ENCODE measurements at places on chromosomes 7 and 10. TPM values are rescaled to one million over a fixed set of nuclear protein-coding genes. Genes with fewer than 3 reads are reported as not detected.

DNA sequence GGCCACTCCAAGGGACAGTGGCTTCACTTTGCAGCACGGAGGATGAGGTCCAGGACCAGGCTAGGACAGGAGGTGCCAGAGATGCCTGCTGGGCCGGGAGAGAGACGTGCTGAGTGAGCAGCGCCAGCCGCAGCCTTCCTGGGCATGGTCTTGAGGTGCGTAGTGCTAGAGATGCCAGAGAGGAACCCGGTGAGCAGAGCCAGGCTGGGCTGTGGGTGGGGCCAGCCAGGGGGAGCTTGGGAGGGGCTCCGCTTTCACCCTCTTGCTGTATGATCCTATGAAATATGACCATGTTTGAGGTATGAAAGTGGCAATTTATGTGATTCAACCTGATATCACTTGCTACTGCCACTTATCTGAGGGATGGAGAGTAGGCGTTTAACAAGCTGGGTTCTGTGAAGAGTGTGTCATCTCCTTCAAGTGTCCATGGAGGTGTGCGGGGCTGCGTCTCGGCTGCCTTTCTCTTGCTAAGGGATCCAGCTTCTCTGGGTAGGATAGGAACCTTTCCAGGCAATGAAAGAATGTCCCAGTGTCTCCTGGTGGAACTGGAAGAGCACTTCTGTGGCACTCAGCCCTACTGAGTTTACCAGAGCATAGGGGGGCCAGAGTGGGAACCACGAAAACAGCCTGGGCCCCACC is 518.4 kb upstream of the FOXK1 start:
- DNase-seq = no peak

DNA sequence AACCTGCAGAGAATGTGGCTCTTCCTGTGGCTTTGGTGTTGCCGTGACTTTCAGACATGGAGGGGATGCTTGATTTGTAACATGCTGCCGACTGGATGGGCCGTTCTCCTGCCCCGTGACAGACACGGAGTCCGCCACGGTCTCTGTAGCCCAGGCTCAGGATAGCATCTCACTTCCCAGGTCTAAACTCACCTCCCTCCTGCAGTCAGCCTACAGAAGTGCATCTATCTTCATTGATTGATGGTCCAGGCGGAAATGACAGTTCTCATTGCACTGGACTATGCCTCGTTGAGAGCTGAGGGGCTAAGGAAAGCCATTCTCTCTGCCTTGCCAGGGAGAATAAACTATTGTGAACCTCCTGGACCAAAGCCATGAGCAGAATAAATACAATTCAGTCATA is 77.5 kb downstream of the CHN2 start:
- no peak for DNase-seq

- no peak for DNase-seq
Observed at GRCh38 chr10:27944005-27944404, 54.9 kb downstream of the ODAD2 start.

Gene FXYD4
- total RNA-seq = not detected

DNA sequence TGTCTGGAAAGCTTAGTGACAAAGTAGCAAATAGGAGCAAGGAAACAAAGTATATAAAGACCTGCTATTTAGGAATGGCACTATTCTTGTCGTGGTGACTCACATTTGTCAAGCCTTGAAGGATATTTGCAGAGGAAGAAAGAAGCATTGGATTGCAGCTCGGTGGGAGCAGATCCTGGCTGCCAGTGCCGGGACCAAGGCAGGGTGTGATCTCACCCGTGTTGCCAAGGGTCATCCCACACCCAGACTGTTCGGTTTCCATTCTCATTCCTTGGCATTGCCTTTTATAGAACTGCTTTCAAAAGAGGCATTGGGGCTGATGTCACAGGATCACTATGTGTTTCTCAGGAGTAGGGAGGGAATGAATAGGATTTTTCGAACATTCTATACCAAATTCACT is 176.2 kb downstream of the GALNT17 start:
- DNase-seq = no peak

DNA sequence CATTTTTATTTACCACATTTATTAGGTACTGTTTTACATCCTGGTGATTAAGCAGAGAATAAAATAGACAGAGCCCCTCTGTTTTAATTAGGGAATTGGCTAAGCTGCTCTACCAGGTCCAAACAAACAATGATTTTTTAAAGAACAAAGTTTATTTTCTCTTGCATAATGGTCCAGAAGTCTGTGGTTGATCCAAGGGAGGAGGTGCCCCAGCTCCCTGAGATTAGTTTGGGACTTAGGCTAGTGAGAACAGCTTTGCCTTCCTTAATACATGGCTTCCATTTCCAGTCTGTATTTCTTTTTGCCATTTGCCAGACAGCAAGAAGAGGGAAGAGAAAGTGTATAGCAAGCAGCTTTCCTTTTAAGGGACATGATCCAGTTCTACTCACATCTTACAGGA is 2.9 kb upstream of the MIOS start:
- no peak for DNase-seq

DNA sequence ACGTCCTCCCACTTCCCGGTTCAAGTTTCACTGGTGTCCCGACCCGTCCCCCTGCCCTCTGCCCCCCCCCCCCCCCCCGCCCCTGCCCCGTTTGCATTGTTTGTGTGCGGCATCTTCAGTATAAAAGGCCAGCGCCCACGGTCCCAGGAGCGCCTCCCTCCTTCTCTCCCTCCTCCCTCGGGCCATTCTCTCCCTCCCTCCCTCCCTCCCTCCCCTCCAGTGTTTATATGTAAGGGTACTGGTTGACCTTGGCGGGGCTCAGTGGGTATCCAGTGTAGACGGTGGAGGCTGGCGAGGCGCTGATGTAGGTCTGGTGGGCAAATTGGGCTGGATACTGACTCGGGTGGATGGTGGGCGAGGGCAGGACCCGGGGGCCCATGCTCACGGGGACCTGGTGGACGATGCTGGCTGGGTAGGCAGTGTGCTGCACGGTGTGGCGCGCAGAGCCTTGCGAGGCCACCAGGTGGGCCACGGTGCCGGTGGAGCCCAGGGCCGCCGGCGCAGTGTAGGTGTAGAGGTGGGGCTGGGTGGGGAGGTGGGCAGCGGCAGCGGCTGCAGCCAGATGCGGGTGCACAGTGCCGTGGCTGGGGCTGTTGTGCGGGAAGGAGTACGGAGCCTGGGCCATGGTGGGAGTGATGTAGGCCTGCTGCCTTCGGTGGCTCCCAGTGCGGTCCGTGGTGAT is 49.4 kb downstream of the CLEC2L start:
- no peak for DNase-seq

DNA sequence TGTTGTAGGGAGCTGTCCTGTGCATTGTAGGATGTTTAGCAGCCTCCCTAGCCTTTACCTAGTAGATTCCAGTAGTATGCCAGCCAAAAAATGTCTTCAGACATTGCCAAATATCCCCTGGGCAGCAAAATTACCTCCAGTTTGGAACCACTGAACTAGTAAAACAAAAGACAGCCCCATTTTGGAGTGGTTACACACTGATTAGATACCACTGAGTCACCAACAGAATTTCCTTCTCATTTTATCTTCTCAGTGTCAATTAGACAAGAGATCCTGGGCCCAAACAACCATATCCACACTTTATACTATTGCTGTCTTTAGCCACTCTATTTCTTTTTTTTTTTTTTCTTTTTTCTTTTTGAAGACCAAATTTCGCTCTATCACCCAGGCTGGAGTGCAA is 3.5 kb upstream of the CCDC6 start:
- no peak for DNase-seq

Gene STK31
- total RNA-seq = 0.16 TPM

Gene OR2A5
- total RNA-seq = not detected

DNA sequence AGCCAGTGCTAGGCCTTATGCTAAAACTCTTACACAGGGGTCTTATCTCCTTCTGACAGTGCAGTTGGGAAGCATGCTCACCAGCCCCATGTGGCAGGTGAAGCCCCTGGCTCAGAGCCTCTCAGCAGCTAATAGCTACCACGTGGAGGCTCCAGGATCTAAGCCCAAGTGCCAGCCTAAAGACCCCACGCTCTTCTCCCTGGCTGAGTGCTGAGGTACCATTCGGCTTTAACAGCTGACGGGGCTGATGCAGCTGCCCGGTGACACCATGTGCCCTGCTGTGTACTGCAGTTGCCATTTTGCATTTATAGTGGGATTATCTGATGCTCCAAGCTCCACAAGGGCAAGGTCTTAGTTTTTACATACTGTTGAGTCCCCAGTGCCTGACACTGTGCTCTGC is 515.7 kb upstream of the GALNT17 start:
- DNase-seq = no peak
